H1 (cell line): ENCODE measurements at places on chromosomes 5 and 9.

DNA sequence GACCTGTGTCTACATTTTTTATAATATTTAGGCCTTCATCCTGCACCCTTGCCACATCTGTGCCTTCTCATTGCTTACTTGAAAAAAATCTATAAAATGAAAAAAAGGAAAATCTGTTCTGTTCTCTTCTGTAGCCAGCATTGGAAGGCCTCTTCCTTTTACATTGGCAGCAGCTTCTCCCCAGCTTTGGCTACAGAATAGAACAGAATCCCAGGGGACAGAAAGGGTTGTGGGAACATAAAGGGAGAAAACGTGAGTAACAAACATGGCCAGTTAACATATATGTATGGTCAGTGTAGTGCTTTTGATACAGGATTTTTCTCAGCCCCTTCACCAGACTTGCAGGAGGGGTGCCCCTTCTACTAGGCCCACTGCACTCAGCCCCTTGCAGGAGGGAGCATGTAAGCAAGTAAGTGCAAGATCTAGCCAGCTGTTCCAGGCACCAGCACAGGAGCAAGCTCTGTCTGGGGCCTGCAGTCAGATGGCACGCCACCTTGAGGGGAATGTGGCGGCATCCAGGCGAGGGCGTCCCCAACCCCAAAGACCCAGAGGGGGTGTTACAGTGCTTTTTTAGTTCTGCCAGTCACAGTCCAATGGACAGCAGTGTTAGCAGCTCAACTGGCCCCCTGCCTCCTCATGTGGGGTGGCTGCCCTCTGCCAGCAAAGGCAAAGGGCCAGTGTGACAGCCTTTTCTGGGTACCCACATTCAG is 330.5 kb upstream of the ZNF462 start:
- no peak for DNase-seq

GRCh38 chr9:68533678-68534077 is 7.0 kb downstream of the TMEM252 start:
- DNase-seq: no peak

DNA sequence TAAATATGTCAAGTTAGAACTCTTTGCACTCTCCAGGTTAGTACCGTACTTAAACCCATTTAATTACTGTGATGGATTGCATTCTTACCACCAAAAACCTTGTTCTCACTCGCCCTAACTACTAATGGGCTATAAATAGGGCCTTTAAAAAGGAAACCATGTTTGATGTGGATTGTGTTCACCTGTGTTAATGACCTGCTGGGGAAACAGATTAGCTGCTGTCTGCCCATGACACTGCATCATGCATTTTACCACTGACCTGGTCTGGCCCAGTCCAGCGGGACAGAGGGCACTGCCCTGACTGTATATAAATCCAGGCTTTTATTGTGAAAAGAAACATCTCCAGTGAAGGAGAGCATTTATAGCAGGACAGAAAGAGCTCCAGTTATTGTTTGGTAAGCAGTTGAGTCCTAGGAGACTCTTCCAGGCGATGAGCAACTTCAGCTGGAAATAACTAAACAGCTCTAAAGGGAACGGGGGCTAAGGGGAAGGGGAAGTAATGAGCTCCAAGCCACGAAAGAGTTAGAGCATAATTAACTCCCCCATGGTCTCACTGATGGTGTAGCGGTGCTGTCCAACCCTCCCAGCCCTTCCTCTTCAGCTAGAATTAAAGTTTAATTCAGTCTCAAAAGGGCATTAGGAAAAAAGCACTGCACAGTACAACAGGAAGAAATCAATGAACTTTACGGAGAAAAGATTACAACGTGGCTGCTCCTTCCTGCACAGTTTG is 303.1 kb downstream of the ENC1 start:
- DNase-seq: no peak

- DNase-seq: no peak
Observed at GRCh38 chr5:125045646-125046045, 299.2 kb upstream of the ZNF608 start.

DNA sequence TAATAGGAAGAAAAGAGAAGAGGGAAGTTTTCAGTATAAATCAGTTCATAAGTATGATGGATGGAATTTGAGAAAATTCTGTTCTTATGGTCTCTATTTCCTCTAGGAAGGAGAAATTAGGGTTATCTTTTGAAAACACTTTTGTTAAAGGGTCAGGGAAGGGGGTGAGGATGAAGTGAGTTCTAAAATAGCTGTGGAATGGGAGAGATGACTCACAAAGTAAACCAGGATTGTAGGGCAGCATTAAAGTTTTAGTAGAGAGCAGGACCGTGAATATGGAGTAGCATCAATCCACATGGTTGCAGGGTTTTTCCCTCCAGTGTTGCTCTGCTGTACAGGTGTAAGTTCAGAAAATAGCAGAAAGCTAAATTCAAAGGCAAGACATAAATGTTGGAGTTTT is 32.4 kb downstream of the MUSK start:
- DNase-seq: no peak
